ENCODE measurements at places on chromosomes 7 and 10. TPM values are rescaled to one million over a fixed set of nuclear protein-coding genes. Genes with fewer than 3 reads are reported as not detected.

GRM8 gene
- not detected for total RNA-seq

CC2D2B gene
- total RNA-seq, result not detected

FOXI2 gene
- total RNA-seq, result not detected

ORC5 gene
- 31.7 TPM for total RNA-seq

PRTFDC1 gene
- total RNA-seq, result 2.4 TPM

PSD gene
- total RNA-seq, result 4.9 TPM
